EL (cell line): ENCODE measurements at places on chromosomes 7 and 10.
A peak's percentile ranks its signal among the peaks of the same experiment; 100 is the strongest.

GRCh38 chr10:65950075-65950474, 975.8 kb upstream of the LRRTM3 start:
- no peak for DNase-seq

DNA sequence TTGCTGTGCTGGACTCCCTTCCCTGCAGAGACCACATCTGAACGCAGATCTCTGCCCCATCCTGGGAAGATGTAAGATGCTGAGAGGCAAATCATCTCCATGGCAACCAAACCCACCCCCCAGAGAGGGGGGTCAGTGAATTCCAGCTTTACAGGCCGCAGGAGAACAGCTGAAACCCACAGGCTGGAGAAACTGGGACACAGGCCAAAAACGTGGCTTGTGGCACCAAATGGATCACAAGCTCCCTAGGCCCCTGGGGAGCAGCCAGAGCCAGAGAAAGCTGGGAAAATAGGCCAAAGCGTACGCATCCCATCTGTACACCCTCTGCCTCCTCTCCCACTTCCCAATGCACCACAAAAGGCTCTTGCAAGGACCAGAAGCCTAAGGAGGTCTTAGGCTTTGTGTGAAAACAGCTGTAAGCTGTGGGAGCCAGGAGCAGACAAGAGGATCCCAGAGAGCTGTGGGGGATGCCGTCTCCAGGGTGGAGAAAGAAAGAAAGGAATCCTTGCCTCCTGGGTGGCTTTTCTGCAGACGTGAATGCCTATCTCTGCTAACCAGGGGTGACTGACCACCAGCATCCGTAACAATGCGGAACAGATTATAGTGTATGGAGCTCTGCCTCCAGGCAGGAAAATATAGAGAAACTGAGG, 59.5 kb downstream of the TMEM130 start:
- no peak for DNase-seq

DNA sequence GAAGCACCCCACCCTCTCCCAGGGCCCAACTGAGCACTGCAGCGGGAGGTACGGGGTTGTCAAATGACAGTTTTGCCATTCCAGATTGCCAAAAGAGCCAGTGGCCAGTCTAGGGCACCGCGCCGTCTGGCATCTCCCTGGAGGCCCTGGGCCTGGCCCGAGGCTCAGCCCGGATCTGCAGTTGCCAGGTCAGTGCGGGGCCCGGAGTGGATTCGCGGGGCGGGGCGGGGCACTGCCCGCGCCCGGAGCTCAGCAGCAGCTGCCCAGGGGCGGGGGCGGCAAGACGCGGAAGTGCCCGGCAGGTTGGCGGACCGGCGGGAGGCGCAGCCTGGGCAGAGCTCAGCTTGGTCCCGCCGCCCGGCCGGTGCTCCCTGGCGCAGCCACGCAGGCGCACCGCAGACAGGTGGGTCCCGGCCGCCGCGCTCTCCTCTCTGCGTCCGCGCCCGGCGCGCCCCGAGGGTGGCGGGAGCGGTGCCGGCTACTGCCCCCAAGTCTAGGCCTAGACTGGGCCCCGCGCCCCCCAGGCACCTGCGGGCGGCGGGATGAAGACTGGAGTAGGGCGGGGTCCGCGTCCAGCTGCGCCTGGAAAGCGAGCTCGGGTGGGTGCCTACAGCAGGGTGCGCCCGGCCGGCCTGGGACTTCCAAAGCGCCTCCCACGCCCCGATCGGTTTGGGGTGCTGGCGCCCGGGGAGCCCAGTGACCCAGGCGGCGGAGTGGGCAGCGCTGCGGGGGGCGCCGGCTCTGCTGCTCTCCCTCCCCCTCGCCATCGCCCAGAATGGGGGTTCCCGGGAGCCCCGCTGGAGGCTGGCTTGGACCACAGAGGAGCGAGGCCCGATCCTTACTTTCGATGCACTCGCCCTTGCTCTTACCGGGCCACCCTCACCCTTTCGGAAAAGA, at the start of gene IRF5:
Gene IRF5, plus strand, starts transcription at position 281 of the 897 bp plus-strand sequence. CDS start 4,155 bp downstream, outside the sequence.
- DNase-seq, result peak; percentile 18

DNA sequence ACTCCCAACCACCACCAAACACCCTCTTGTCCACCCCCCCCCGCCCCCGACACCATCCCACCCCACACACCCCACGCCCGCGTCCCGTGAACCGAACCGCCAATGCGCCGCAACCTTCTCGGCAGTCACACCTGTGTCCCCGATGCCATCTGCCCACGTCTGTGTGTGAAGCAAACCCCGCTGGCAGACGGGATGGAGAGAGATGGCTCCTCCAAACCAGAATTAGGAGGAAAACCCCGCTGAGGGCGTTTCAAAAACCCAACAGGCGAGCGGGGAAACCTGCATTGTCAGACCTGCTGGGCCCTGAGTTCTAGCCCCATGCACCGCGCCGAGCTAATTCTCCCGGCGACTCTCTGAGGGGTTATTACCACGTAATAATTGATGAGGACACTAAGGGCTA, 28.6 kb upstream of the KCNK18 start:
- DNase-seq, result no peak

DNA sequence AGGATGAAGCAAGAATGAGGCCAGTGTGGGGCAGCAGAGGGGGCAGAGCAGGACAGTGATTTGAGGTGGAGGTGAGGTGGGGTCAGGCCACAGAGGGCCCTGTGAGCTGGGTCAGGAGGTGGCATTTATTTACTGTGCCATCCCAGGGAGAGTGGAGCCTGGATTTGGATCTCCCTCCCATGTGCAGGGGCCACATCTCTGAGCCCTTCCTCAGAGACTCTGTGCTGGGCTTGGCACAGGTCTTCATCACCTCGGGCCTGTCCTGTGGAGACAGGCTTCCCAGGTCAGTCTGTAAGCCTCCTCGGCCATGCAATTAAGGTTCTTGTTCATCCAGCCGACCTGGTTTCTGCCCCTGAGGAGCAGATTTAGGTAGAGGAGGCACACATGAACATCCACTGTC, 40.9 kb downstream of the ZNF777 start:
- DNase-seq, result no peak
